ENCODE measurements at places on chromosomes 11 and 22.

DNA sequence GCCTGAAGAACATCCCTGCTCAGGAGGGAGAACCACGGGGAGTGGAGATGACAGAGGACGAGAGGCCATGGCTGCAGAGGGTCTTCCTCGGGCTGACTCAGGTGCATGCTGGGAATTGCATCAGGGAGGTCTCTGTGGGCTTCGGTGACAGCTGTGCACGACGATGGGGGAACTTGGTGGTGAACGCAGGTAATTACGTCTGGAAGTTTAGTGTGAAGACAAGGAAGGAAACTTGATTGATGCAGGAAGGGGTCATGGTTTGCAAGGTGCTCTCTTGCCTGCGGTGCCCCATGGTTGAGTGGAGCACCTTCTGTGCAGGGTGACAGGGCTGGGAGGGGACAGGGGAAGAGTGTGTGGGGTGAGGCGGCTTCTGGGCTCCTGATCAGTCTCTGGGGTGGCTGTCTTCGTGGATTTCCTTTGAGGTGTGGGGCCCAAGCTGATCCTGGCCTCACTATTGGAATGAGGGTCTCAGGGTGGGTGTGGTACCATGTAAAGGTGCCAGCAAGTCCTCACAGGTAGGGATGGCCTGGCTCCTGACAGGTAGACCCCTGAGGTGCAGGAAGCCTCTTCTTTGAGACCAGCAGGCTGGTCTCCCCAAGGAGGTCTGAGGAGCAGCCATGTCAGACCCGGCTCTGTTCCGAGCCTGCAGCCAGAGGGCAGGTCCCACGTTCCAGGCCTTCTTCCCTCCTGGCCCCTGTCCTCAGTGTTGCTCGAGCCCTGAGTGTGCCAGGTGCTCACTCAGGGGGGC is 1020.1 kb downstream of the TBC1D22A start:
- no peaks in the 10 kb centered on the region for H3K27me3 ChIP-seq
- no peak for DNase-seq

DNA sequence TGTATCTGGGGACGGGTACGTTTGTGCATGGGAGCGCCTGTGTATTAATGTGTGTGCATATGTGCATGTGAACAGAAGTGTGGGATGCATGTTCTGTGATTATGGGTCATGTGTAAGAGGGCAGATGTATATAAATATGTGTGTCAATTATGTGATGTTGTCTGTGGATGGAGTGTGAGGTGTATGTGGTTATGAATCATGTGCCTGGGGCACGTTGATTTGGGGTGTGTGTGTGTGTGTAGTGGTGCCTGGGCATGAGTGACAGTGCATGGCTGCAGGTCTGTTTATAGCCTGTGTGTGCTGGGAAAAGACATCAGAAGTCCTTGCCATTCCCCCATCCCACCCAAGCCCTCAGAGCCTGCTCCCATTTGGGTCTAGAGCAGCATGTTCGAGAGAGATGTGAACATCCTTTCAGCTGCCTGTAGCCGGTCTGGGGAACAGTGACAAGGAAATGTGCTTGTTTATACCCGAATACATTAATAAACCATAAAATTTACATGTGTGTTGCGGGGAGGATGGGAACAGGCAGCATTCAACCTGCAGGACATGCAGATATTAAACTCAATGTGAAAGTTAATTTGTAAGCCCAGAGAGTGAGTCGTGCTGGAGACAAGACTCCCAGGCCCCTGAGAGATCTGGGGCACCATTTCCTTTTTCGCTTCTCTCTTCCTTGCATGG is 129.0 kb downstream of the NECTIN1 start:
- H3K27me3 ChIP-seq: no peaks in the 10 kb centered on the region
- no peaks in the 10 kb centered on the region for H3K36me3 ChIP-seq
- H3K27ac ChIP-seq: no peak overlapping the region
- H3K4me3 ChIP-seq: no peak overlapping the region
- DNase-seq: no peak

DNA sequence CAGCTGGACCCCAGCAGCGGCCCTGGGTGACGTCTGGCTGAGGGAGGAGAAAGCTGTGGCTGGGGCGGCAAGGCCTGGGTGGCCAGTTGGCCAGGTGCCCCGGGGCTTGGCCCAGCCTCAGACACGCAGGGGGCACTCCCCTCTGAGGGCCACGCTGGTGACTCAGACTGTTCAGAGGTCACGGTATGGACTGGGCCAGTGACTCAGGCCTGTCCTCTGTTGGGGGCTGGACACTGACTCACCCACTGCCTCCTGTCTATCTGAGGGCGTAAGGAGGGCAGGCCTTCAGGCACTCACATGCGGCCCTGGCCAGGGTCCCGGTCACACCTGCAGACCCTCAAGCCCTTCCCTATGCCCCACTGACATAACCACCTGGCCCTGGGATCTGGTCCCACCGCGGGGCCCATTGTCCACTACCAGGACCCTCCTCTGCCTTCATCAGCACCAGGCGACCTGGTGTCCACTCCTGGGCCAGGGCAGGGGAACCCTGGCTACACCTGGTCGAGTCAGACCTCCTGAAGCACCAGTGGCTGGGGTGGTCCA is 3.7 kb upstream of the MUC5AC start:
- H3K36me3 ChIP-seq: no peaks in the 10 kb centered on the region
- no peak overlapping the region for H3K27ac ChIP-seq
- no peaks in the 10 kb centered on the region for H3K27me3 ChIP-seq
- no peak overlapping the region for H3K4me3 ChIP-seq
- no peaks in the 10 kb centered on the region for H3K4me1 ChIP-seq

DNA sequence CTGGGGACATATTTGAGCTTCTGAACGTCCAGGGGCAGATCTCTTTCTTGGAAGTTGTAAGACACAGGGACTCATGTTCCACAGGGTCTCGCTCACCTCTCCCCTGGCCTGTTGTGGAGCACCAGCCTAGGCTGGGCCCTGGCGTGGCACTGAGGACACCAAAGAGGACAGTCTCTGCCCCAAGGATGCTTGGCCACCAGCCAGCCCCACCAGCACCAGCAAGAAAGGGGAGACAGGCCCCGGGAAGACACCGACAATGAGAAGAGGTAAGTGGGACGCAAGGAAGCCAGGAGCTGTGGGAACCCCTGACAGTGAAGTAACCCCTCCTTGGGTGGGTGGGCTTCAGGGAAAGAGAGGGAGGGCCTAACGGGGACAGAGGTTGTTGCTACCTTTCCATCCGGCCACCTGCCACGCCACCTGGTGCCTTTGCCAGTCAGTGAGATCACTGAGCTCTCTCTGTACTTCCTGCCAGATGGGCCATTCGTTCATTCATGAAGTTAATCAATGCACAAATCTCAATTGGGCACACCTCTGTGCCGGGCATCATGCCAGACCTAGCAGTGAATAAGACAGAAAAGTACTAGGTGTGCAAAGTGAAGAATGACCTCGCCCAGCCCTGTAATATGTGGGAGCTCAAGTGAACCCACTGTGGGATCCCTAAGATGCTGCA is 11.1 kb downstream of the APOL5 start:
- H3K27ac ChIP-seq: no peak overlapping the region
- DNase-seq: no peak
- H3K36me3 ChIP-seq: no peaks in the 10 kb centered on the region
- no peaks in the 10 kb centered on the region for H3K4me1 ChIP-seq
- no peak overlapping the region for H3K4me3 ChIP-seq
- H3K27me3 ChIP-seq: no peaks in the 10 kb centered on the region

- no peaks in the 10 kb centered on the region for H3K27me3 ChIP-seq
- H3K4me1 ChIP-seq: peaks cover 31% of the 10 kb centered on the region
Observed at GRCh38 chr11:117610901-117611300, 186.1 kb downstream of the DSCAML1 start.

DNA sequence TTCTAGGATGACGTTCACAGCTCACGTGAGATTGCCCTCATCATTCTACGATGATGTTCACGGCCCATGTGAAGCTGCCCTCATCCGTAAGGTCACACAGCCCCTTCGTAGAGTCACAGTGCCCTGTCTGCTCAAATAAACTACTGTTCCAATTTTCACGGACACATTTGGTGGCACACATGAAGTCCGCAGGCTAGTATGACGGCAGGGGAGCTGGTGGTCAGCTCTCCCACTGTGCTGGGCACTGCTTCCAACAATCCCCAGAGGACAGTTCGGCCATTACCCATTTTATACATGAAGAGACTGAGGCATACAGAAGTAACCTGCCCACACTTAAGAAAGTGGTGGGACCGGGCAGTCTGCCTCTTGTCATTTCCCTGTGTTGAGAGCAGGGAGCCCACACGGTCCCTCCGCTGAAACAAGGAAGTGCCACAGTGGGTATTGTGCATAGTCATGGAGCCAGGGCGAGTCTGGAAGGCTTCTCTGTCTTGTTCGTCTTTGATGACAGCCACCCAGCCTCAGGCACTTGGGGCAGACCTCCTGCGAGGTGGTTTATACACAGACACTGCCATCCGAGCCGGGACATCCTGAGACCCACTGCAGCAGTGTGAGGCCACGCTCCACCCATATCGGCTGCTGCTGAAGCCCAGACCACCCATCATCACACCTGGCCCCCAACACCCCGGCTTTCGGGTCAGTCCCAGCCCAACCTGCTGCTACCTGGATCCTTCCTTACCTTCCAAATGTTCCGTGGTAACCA is 114.3 kb downstream of the PHF21B start:
- no peak for DNase-seq
- H3K36me3 ChIP-seq: no peaks in the 10 kb centered on the region
- H3K27ac ChIP-seq: no peak overlapping the region
- no peaks in the 10 kb centered on the region for H3K27me3 ChIP-seq
- no peaks in the 10 kb centered on the region for H3K4me1 ChIP-seq
- no peak overlapping the region for H3K4me3 ChIP-seq

DNA sequence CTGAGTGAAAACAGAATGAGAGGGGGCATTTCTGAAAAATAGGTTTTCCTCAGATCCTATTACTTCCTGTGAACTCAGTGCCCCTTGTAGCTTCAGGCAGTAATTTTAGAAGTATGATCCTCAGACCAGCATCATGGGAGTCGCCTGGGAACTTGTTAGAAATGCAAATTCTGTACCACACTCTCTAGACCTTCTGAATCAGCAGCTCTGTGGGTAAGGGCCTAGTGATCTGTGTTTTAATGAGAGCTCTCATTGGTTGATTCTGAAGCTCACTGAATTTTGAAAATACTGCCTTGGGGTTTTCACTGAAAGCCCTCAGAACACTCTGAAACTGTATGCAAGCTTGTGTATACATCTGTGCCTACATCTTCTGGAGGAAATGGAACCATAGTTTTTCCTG is 647.2 kb upstream of the ANO5 start:
- H3K4me3 ChIP-seq: no peak overlapping the region
- DNase-seq: no peak
- H3K36me3 ChIP-seq: no peaks in the 10 kb centered on the region

All from GM23338 (cell line).